ENCODE measurements at places on chromosomes 7 and 10.

GRCh38 chr10:114766470-114766869, 55.1 kb upstream of the FHIP2A start:
- DNase-seq, result no peak

DNA sequence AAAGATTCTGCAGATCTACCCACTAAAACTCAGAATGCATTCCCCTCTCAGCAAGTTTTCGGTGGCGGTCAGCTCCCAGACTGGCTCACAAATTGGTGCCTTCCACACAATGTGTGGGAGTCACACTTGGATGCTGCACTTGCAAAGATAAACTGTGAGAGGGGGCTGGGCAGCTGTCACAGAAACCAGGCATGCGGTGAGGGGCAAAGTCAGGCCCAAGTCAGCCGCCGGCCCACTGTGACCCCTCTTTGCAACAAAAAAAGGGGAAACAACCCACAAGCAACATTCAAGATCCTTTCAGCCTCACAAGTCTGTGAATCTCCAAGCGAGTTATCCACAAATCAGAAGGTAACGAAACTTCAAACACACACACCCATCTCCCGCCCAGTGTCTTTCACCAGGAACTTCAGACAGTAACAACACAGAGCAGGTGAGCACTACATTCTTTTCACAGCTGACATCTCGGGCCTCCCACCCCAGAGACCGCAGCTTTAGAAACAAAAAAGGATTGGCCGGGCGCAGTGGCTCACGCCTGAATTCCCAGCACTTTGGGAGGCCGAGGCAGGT, 32.0 kb downstream of the SNX8 start:
- DNase-seq, result no peak

GRCh38 chr10:101563007-101563406, 25.1 kb downstream of the POLL start:
- DNase-seq, result no peak

- DNase-seq, result no peak
These were observed 32.4 kb downstream of the BLNK start for GRCh38 chr10:96238646-96239623.

DNA sequence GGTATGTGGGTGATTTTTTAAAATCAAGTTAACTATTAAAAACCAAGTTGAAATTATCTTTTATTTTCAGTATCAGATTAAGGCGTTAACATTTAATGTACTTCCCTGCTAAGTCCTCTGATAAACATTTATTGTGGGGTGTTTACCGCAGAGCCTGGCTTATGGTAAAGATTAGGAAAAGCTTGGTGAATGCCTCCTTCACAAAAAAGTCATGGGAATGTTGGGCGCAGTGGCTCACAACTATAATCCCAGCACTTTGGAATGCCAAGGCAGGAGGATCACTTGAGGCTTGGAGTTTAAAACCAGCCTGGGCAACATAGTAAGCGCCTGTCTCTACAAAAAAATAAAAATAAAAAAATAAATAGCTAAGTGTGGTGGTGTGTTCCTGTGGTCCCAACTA, 53.3 kb downstream of the WAC start:
- no peak for DNase-seq

- DNase-seq, result no peak
These were observed 374.9 kb upstream of the PODXL start for GRCh38 chr7:131931370-131931769.

GRCh38 chr7:20839987-20840386, 53.3 kb upstream of the SP8 start:
- no peak for DNase-seq

DNA sequence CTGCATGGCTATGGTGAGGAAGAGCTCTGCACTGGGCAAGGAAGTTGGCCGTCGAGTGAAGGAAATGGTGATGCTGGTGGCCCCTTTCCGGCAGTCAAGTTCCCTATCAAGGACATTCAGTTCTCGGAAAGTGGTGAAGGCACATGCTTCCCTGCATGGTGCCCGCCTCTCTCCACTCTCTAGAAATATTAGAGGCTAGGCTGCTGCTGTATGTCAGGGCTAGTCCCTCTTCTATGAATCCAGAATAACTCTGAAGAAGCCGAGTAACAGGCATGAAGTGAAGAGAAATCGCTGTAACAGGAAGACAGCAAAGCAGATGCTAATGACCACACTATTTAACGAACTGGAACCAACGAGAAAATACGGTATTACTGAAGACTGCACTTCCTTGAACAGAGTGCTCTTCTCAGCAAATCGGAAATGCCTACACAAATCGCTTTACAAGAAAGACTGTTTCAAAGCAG, 5.4 kb downstream of the IDI1 start:
- DNase-seq, result no peak

GRCh38 chr7:152076324-152076821, 50.9 kb downstream of the GALNT11 start:
- no peak for DNase-seq

DNA sequence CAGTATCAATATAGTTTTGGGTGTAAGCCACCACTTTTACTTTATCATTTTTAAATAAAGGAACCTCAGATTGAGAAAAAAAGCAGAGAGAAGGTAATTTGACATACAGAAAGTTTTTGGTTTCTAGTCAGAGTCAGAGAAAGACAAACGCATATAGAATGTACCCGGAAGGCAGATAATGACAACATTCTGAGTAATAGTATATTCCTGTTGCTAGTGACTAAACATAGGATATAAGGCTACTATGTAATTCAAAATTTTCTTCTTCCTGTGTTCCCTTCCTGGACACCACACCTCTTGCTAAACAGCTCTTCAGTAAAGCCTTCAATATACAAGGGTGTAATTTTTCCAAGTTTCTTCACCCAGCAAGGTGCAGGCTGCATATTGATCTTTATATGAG, 597.6 kb downstream of the PCDH15 start:
- DNase-seq, result no peak

Data from activated naive CD4-positive, alpha-beta T cell treated with Interleukin-2 at 50 U/mL for 16 hours (primary cell).